CD4-positive, CD25-positive, alpha-beta regulatory T cell (primary cell): ENCODE measurements at places on chromosomes 7 and 10.

- DNase-seq, result no peak
Observed at GRCh38 chr10:89973326-89973725, 271.9 kb downstream of the KIF20B start.

DNA sequence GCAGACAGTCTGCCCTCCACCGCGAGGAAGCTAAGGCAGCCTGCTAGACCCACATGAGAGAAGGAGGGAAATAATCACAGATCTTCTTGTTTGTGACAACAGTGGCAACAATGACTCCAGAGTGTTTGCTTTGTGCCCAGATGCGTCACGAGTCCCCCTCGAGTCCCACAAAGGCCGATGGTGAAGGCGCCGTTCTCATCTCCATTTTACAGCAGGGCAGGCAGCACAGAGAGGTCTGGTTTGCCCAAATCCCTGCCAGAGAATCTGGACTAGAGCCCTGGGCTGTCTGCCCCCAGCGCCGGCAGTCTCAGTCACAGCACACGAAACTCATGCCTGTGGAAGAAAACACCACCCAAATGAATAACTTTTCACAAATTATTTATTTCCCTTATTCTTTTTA is 38.1 kb downstream of the KIAA1549 start:
- no peak for DNase-seq

- DNase-seq, result no peak
Observed at GRCh38 chr7:36047091-36047658, 105.9 kb upstream of the EEPD1 start.

DNA sequence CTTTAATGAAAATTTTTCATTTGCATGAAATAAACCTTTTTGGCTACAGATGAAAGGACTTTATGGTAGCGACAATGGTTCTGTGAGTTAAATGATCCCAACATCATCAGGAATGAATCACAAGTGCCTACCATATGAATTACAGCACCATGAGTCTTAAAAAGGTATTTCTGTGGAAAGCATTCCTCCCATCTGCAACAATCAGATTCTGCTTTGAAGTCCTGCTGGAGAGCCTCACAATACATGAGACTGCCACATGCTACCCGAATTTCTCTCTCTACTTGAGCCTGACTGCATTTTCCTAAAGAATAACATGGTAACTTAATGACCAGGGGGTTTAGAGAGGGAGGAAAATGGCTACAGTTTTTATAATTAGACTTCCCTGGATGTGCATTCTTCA is 190.3 kb downstream of the TWIST1 start:
- DNase-seq, result no peak

DNA sequence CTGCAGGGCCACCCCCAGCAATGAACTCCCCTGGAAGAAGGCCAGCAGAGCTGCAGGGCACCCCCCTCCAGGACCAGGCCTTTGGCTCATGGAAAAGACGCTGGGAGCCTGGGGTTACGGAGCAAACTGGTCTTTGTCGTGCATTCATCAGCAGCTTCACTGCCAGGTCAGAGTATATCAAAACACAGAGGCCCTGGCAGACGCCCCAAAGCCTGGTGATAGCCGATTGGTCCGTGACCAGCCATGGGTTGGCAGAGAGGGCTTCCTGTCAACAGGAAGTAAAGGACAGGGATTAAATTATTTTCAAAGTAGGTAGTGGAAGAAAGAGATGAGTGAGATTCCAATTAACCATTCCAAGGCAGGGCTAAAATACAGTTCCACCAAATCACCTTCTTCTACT is 9.0 kb downstream of the PRKAG2 start:
- DNase-seq, result no peak

DNA sequence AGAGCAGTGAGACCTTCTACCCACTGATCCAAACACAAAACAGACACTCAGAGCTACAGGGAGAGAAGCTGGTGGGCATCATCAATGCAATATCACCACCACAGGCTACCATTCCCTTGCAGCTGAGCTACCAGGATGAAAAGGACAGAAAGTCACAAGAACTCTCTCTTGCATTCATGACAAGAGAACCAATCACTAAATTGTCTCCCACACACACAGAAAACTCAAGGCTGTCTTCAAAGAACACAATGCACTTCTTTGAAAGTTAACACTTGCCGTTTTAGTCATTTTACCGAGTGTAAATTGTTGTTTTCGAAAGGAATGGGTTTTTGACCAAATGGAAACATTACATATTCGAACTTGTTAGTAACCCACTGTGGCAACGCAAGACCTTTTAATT is 626.6 kb downstream of the SORCS1 start:
- DNase-seq, result no peak

DNA sequence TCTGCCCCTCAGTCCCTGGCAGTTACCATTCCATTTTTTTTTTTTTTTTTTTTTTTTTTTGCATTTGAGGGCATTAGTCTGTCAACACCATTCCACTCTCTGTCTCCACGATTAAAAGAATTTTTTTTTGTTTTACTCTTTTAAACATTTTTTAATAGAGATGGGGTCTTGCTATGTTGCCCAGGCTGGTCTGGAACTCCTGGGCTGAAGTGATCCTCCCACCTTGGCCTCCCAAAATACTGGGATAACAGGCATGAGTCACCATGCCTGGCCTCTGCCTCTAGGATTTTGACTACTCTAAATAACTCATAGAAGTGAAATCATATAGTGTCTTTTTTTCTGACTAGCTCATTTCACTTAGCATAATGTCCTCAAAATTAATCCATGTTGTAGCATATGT is 16.5 kb upstream of the CLDN3 start:
- DNase-seq, result no peak

- DNase-seq, result no peak
Observed at GRCh38 chr7:117014673-117015133, 61.4 kb downstream of the ST7 start.

- no peak for DNase-seq
Observed at GRCh38 chr7:91383905-91384274, 119.7 kb downstream of the FZD1 start.

DNA sequence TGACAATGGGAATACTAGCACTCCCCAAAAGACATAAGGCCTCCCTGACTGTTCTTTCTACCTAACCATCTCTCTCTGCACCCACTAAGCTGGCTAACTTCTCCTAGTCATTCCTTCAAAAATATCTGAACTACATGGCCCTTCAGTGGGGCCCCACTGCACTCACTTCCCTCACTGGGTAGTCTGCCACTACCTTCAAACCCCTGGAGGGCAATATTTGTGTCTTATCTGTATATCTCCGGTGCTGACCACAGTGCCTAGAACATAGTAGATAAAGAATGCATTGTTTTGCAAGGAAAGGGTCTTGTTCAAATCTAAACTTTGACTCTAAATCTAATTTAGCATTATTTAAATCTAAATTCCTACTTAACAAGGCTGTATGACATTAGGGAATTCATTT is 44.3 kb downstream of the CACUL1 start:
- DNase-seq, result no peak

DNA sequence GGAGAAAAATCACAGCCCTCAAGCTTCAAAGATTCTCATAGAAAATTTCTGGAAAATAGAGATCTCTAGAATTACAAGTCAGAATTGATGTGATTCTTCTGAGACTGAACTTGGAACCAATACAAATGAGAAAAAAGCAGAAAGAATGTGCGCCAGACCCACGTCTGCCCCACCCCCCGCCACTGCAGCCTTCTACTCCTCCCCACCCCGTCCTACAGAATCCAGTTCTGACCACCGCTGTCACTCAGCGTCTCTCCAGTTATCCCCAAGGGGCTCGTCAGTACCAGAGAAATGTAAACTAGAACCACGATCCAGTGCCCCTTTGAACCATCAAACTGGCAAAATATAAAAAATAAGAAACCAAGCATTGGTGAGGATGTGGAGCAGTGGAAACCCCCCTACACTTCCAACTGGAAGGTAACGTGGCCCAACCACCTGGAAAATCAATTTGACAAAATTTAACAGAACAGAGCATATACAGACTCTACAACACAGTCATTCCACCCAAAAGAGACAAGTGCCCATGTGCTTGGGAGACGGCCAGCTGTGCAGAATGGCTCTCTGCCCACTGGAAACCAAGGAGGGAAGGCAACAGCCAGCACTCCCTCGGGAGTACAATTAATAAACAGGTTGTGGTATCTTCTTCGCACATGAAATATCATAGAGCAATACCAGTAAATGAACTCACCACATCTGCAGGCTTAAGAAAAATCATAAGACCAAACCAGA is 397.9 kb downstream of the TNS3 start:
- no peak for DNase-seq

- DNase-seq, result no peak
Observed at GRCh38 chr7:100585511-100586265, at the start of gene LRCH4. Gene LRCH4, minus strand, starts transcription at chr7:100586129. Its CDS starts 29 bp downstream, at chr7:100586100.

DNA sequence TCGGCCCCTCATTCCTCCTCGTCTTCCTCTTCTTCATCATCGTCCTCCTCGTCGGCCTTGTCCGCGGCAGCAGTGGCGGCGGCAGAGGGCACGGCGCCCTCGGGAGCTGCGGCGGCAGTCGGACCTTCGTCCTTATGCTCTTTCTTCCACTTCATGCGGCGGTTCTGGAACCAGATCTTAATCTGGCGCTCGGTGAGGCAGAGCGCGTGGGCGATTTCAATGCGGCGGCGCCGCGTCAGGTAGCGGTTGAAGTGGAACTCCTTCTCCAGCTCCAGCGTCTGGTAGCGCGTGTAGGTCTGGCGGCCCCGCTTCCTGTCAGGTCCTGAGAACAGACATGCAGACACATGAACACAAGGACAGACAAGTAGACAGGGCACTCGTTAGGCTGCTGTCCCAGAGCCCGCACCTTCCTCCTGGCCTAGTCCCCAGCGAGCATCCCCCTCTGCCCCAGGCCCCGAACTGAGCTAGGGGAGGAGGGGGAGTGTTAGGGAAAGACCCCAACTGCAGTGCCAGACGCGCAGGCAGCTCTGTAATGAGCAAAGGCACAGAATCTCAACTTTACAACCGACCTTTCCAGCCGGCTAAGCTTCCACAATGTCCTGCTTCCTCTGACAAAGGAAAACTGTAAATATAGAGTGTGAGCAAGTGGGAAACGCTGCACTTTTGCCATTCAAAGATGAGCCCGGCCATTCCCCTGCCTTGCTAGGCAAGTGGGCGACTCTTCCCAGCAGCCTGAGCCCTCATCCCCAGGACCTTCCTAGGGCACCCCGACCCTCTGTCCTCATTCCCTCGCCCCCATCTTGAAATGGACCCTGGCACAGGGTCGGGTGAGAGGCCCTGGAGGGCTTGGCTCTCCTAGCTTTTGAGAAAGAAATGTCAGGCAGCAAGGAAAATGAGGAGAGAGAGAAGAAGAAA is 1.3 kb downstream of the HOXA7 start:
- DNase-seq, result no peak

- no peak for DNase-seq
Observed at GRCh38 chr7:20596653-20597052, 18.8 kb upstream of the ABCB5 start.

- no peak for DNase-seq
Observed at GRCh38 chr7:150949971-150950491, 28.1 kb downstream of the KCNH2 start.

DNA sequence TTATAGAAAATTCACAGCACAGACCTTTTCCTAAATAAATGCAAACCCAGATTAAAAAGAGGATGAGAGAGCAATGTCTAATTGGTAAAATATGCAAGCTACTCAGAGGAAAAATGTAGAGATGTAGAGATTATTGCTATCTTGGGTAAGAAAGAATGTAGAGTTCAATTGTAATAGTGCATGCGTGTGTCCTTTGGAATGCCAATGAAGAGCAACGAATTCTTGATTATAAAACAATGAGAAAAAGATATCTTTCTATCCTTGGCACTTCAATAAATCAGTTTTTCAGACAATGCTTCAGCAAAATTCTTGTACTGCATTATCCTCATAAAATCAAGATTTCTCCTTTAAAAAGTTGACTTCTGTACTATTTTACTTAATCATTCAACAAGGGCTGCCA is 50.9 kb downstream of the SEMA3D start:
- DNase-seq, result no peak

- DNase-seq, result no peak
Observed at GRCh38 chr10:88086187-88086960, 222.9 kb downstream of the PTEN start.

GRCh38 chr10:75556320-75556719 is 124.9 kb downstream of the LRMDA start:
- no peak for DNase-seq

DNA sequence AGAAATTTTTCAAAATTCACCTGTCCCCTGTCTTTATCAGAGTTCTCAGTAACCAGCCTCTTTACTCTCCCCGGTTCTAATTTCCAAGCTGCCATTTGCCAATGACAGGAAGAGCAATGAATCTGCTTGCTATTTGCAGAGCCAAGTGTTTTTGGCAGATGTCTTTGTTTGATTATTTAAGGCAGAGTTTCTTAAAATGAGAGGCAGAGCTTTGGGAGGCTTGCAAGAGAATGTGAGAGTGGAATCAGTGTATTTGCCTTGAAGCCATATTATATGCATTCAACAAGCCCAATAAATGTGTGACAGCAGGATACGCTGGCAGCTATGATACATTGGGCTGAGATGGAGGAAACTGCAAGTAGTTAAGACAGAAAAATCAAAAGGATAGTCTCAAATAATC is 196.5 kb downstream of the PHF14 start:
- DNase-seq, result no peak

- no peak for DNase-seq
Observed at GRCh38 chr10:12512332-12513002, 163.1 kb downstream of the CAMK1D start.

DNA sequence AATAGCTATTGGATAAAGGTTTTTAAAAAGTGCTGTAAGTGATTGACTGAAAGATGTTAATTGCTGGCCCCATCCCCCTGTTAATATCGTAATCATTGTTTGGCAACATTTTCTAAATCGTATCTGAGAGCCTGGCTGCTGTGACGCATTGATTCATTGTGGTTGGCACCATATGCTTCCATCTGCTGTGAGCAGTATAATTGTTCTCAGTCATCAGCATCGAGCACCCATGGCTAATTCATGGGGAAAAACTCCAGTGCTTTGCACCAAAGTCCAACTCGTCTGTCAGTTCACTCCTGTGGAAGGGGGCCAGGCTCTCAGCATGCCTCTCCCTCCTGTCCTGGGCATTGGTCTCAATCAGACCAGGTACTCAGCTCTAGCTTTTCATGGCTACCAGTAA is 205.2 kb downstream of the STK31 start:
- DNase-seq, result no peak

DNA sequence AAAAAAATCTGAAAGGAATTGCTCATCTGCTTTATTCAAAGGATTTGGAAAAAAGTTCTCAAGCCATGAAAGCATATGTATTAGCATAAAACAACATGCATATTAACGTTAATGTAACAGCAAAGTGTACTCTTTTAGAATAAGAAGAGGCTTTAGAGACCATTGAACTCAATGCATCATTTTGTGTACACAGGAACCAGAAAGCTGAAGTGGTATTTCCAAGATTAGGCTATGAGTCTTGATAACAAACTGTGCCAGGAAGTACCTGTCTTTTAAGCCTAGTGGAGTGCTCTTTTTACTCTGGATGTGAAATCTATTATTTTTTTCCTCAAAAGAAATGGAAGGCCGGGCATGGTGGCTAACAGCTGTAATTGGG is 164.2 kb downstream of the THSD7A start:
- no peak for DNase-seq

DNA sequence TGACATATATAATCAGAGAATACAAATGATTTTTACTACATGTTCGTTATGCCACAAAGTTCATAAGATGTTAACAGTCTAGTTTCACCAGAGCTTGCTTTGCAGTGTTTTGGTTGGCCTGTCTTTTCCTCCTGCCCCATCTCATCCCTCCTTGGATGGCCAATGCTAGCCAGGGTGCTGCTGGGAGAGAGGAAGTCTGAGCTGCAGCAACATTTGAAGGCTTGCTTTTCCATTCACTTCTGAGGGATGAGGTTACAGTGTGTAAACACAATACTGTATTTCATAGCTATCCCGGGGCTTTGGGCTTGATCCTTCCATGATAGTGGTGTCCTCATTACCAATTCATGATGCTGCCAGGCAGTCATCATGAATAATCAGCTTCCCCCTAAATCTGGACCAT is 170.5 kb downstream of the RAB11FIP2 start:
- no peak for DNase-seq
